A549 treated with GW870086 at 1 μM for 4 hours (cell line): ENCODE measurements at places on chromosomes 6 and 20. TPM values are rescaled to one million over a fixed set of nuclear protein-coding genes. Genes with fewer than 3 reads are reported as not detected.

Gene SLC26A8
- not detected in 5 replicates for total RNA-seq

Gene LY6G6D
- not detected in 5 replicates for total RNA-seq

Gene SLC17A5
- total RNA-seq, result 12.0 to 14.0 TPM (median 13.4 TPM) in 5 replicates

Gene CDSN
- not detected in 5 replicates for total RNA-seq

Gene RCAN2
- total RNA-seq, result not detected in 5 replicates

Gene FNDC11
- 0.13 to 0.54 TPM (median 0.21 TPM) in 5 replicates for total RNA-seq

Gene TASP1
- 8.3 to 11.4 TPM (median 10.4 TPM) in 5 replicates for total RNA-seq

Gene MYH7B
- total RNA-seq, result 0.06 to 0.19 TPM (median 0.12 TPM) in 5 replicates

Gene SOX4
- total RNA-seq, result 6.5 to 11.3 TPM (median 9.5 TPM) in 5 replicates

Gene VGLL2
- total RNA-seq, result not detected in 5 replicates

Gene PCMTD2
- 8.3 to 13.2 TPM (median 11.7 TPM) in 5 replicates for total RNA-seq

Gene RIOK1
- total RNA-seq, result 11.0 to 12.7 TPM (median 12.4 TPM) in 5 replicates

Gene HEBP2
- 18.7 to 39.8 TPM (median 37.1 TPM) in 5 replicates for total RNA-seq
